ENCODE measurements at places on chromosomes 1 and 21.

DNA sequence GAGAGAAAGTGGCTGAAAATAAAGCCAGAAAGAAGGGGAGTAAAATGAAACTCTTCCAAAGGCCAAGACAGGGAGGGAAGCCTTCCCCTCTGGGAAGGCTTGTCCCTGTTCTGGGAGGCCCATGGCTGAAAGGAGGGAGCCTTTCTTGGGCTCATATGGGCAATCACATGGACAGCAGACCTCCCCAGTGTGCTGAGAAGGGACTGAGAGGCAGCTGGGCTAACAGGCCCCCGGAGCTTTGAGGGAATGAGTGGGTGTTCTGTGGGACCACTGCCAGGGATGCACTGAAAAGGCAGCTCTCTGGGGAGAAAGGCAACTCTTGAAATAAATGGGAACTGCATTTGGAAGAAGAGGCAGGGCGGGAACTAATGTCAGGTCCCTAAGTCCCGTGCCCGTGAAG is 39.1 kb downstream of the KANK4 start:
- no peak for DNase-seq

- no peak for DNase-seq
Measured at GRCh38 chr1:115755456-115756370, 12.8 kb downstream of the CASQ2 start.

GRCh38 chr1:106458866-106459265 is 597.6 kb upstream of the PRMT6 start:
- no peak for DNase-seq

GRCh38 chr1:116733476-116734365 is 20.5 kb upstream of the CD2 start:
- DNase-seq = no peak

DNA sequence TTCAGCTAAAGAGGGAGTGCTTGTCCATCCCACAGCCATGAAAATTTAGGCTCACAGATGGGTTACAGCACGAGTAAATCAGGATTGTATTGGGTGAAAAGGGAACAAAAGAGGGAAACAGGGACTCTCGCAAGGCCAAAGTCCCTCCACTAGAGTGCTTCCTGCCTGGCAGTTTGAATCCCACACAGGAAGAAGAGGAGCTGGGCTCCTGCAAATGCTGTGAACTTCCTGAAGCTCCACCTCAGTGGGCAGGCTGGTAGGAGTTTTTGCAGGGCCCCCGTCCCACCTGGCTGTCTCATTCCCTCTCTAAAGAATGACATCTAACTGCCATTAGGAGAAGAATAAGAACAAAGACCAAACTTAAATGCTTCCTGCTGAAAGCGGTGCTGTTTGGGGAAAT is 712.0 kb upstream of the PRMT6 start:
- DNase-seq = no peak

- DNase-seq = no peak
Measured at GRCh38 chr21:29640080-29640508, 299.7 kb downstream of the GRIK1 start.

GRCh38 chr1:97457446-97458089 is 463.3 kb downstream of the DPYD start:
- no peak for DNase-seq

DNA sequence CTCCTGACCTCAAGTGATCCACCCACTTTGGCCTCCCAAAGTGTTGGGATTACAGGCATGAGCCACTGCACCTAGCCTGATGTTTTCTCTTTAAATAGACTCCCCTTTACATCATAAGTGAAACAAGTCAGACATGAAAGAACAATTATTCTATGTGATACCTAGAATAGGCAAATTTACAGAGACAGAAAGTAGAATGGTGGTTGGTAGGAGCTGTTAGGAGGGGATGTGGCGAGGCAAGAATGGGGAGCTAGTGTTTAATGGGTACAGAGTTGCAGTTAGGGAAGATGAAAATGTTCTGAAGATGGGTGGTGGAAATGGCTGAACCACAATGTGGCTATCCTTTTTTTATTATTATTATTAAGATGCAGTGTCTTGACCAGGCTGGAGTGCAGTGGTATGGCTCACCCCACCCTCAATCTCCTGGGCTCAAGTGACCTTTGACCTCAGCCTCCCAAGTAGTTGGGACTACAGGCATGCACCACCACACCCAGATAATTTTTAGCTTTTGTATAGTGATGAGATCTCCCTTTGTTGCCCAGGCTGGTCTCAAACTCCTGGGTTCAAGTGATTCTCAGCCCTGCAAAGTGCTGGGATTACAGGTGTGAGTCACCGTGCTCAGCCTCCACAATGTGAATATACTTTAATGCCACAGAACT is 28.4 kb downstream of the ELF3 start:
- DNase-seq = no peak

- DNase-seq = peak; percentile 8
Measured at GRCh38 chr1:35269201-35269988, 886 bp downstream of the ZMYM4 start.

DNA sequence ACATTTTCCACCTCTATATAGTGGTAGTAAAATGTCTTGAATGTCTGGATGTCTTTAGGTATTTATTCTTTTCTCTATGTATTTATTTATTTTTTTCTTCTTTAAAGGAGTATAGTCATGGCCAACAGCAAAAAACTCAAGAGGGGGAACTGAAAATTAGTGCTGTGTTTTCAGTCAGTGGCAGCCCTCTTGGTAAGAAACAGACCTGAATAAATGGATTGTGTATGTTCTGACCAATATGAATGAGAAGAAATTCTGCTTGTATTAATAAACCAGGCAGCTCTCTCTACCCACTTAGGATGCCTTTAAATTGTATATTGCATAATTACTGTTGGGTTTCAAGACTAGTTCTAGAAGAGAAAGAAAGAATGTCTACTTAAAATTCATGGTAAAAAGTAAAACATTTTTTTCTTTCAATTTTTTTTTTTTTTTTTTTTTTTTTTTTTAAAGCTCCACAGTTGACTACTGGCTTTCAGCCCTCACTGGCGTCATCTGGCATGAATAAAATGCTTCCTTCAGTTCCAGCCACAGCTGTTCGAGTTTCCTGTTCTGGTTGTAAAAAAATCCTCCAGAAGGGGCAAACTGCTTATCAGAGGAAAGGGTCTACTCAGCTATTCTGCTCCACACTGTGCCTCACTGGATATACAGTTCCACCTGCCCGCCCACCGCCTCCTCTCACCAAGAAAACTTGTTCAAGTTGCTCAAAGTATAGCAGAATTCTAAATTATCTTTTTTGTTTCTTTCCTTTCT is 101.6 kb downstream of the ZMYM4 start:
- no peak for DNase-seq

DNA sequence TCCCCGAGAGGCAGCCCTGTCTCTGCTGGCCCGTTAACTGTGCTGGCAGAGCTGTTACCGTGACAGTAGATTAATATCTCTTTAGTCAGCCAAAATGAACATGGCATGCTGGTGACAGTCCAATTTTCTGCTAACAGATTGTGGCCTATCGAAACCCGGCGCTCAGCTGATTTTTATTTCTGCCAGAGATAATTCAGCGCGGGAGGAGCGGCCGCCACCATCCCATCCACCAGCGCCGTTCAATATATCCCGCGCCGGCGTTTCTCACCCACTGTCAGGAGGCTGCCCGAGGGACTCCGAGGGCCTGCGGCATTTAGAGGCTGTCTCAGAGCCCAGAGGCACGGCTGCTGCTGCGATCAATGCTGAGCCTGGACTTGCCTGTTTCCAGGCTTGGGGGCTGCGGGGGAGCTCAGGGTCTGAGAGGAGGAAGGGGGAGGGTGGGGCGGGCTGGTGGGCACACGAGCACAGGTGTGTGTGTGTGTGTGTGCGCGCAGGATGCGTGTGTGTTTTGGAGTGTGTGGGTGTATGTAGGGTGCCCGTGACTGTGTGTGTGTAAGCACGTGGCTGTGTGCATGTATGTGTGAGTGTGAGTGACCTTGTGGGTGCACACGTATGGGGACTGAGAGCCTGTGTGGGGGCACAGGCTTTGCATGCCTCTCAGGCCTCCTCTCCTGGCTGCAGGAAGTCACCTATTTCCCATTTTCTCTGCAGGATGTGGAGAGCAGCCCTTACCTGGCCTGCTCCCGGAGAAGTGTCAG is 109.7 kb upstream of the ACTRT2 start:
- no peak for DNase-seq

GRCh38 chr1:175129997-175130648 is 62.5 kb downstream of the KIAA0040 start:
- no peak for DNase-seq

DNA sequence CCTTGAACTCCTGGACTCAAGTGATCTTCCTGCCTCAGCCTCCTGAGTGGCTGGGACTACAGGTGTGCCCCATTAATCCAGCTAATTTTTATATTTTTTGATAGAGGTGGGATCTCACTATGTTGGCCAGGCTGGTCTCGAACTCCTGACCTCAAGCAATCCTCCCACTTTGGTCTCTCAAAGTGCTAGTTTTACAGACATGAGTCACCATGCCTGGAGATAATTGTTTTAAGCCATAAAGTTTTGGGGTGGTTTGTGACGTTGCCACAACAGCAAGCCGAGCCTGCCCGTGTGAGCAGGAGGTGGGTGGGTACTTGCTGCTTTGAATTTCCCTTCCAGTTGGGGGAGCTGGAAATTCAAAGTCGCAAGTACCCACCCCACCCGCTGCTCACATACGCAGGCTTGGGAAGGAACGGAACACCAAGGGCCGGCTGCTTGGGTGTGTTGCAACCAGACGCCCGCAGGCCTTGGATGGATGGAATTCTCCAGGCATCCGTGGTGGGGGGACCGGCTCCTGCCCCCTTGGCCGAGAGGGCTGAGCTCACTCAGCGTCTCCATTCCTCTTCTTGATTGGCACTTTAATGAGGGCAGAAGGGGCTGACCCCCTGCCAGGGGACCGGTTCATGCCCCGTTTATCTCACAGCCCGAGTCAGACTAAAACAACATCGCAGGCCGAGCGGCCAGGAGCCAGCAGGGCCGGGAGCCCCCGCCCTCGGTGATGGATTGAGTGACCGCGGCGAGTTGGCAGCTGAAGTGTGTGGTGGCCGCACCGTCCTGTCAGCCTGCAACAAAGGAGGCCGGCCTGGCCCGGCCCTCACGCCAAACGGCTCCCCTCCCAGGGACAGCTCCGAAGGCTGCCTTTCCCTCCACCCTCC is 78.1 kb downstream of the DHRS3 start:
- no peak for DNase-seq

DNA sequence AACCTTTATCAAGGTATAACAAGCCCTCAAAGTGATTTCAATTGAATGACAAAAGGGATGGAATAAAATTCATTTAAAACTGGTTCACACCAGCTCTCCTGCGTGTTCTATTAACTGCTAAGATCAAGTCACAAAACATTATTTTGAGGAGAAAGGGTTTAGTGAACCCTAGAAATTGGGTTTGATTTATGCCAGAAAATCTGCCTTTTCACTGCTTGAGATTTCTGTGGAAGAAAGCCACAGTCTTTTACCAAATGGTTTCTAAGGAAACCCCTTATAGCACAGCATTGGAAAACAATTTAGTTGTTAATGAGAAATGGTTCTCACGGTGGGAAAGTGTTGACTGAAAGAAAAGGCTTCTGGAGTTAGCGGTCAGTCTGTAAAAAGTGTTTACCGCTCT is 43.6 kb upstream of the DPH5 start:
- DNase-seq = no peak

DNA sequence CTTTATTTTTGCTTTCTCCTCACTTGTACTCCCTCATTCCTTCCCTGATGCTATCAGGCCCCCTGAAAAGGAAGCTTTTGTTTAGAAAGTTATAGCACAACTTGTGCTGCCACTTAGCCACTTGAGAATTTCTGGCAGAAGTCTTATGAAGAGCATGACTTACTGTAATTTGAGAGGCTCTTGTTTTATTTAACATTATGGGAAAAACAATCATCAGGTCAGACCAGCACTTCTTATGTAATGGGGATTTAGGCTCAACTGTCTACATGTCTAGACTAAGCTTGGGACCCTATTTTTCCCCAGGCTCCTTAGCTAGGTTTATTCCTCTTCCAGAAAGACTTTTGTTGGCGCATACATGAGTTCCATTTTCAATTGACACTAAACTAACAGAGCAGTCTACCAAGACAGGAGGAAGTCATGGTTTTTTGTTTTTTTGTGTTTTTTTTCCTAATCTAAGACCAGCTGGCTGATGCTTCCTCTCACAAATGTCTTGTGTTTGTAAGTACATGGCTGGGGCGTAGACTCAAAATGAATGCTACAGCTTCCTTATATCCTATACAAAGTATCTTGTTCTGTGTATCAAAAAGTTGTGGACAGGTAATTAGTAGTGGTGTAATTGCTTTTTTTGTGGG is 31.5 kb downstream of the TNFSF4 start:
- DNase-seq = no peak

DNA sequence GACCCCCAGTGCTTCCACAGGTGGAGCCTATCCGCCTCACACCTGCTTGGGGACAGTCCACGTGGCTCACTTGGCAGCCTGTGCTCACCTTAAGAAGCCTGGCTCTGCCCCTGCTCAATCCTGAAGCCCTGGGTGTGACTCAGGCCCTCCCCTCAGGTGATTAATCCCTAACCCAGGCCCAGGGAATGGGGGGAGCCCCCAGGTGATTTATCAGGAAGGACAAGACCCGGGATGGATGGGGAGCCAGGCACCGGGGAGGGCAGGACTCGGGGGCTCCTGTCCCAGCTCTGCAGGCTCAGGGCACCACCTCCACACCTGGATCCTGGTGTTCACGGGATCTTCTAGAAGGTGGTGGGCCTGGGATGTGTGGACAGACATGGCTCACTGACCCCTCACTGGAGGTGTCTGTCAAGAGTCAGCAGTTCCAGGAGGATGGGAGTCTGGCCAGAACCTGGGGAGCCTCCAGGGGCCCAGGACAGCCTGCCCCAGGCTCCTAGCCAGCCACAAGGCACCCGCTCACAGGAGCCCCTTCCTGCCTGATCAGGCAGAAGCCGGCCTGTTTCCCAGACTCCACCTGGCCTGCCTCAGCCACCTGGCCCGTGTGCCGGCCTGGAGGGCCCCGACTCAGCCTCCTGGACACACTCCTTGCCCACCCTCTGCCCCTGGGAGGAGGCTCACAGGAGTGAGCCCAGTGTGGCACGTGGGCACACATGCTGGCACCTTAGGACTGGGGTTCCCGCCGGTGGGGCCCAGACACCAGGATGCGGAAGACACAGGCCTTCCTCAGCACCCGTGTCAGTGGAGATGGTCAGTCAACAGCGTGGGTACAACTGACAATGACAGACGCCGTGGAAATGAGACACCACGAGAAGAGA is 38.6 kb upstream of the COL6A1 start:
- no peak for DNase-seq

- no peak for DNase-seq
Measured at GRCh38 chr21:36419241-36419640, 34.0 kb downstream of the CHAF1B start.

DNA sequence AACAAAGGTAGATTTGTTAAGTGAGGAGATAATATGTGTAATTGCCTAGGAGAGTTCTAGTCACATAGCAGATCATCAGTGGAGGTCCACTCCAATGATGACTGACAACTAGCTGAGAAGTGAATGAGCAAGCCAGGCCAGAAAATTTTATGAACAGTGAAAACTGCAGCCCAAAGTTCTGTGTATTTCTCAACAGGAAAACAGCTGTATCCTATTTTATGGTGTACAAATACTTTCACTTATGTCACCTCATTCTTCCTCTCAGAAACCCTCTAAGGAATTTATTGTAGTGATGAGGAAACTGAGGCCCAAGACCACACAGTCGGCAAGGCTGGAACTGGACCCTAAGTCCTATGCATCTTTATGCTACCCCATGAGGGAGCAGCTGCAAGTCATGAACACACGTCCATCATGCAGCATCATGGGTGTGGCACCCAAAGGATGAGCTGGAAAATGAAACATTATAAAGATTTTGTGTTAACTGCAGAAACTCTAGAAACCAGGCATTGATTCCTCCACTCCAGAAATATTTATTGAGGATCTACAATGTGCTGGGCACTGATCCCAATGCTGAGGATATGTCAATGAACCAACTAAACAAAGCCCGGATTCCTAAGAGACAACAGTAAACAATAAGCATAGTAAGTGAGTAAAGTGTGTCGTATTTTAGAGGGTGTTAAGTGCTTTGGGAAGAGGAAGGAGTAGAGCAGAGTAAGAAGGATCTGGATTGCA is 99.5 kb upstream of the DUSP10 start:
- DNase-seq = no peak

Measured in activated T-cell treated with anti-CD3 and anti-CD28 coated beads, Interleukin-2, amount 50 U/mL, for 72 hours (primary cell).